ENCODE measurements at places on chromosomes 2 and 18.

DNA sequence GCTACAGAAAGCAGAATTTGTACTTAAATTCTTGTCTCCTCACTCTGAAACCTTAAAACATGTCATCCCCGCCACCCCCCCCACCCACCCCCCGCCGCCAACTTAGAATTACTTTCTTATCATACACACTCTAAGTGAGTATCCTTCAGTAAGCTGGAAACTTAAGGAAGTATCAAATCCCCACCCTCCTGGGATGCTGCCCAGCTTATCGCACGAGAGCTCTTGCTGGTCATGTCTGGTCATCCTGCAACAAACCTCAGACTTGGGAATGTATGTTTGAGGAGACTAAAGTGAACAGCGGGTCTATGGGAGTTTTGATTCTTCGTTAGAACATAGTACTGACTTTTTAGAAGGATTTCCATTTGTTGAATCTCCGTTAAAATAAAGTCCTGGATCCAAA lies 203.3 kb downstream of the PTGR3 start:
- no peak for DNase-seq

- no peak for DNase-seq
These were observed 264.4 kb downstream of the ZNF407 start for GRCh38 chr18:74862094-74862493.

DNA sequence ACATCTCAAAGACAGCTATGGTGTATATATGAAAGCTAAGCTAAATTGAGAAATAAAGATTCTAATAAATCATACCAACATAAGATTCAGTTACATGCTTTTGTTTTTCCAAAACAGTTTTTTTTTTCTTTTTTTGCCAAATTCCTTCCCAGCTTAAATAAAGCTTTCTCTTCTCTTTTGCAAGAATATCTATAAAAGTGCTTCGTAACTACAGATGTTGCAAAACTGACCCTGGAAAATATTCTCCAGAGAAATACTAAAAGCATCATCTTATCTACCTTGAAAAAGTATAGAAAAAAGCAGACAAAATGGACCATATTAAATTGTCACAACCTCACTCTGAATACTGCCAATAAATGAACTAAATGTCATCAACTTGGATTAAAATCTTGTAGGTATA lies 38.7 kb downstream of the FANCL start:
- DNase-seq = no peak

- DNase-seq = no peak
These were observed 14.6 kb downstream of the ATG4B start for GRCh38 chr2:241652142-241652541.

DNA sequence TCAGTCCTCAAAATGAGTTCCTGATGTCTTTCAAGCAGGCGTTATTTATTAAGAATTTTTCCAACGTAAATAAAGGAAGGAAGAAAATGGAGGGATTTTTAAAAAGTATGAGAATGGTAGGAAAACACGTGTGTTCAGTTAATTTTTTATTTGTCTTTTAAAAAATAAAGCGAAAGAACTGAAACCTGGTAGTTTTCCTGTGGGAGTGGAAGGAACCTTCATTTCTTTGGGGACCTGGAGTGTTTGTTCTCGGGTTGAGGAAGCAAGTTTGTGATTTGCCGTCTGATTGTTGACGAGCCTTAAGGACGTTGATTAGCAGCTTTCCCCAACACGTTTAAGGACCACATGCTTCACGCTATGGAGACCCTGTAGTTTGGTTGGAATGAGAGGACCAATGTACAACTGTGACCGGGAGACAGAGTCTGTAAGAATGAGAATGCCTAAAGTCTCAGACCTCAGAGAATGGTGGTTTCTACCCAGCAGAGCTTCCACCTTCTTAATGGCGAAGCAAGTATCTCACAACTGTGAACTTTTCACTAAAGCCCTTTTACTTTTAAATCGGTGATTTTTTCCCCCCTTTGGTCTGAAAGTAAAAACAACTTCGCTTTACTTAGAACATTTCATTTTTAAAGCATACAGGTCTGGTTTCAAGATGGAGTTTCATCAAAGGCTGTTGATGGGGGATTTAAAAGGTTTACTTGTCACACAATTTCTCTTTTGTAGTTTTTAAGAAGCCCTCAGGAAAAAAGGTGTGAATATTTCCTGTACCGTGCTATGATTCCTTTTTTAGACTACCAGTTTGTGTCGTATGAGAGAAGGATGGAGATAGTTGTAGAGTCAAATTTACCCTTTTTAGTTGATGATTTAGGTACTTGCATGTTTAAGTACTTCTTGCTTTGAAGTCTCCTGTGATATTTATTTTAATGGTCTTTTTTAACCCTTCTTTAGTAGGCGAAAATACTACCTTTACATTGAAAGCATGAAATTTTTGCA lies 1.4 kb downstream of the TTC39C start:
- no peak for DNase-seq

DNA sequence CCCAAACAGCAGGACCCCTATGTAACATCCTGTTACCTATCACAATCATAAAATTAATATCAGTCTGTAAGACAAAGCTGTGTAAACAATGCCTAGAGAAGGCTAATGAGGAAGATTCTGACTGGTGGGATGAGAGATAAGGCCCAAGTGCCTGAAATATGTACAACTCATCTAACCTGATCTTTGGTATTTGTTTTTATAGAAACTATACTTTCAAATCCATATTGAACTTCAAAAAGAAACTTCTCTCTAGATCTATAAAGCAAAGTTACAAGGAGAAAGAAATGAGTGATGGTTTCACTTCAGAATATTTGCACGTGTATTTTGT lies 36.1 kb upstream of the ITGA4 start:
- DNase-seq = no peak

GRCh38 chr2:219965287-219966194 lies 338.1 kb downstream of the SLC4A3 start:
- DNase-seq = no peak

DNA sequence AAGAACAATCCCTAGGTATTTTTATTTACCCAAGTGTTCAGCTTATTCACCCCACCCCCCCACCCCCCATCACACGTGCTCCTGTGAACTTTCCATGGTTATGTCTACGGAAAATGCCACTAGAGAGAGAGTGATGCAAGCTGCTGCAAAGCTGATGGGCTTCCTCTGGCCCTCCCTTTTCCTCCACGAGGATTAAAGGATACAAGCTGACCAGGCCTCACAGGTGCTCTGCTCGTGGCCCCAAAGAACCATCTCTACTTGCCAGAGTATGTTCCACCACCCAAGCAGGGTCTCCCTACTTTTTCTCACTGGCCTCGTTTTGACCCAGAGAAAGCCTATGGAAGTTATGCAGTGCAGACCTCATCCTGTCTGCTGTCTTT lies 342.6 kb downstream of the CELF4 start:
- DNase-seq = no peak

GRCh38 chr2:130912471-130912870 lies 75.8 kb downstream of the ARHGEF4 start:
- DNase-seq = no peak

- DNase-seq = no peak
These were observed 81.0 kb downstream of the TPO start for GRCh38 chr2:1494257-1494656.

GRCh38 chr2:63977904-63978303 lies 41.3 kb downstream of the VPS54 start:
- no peak for DNase-seq

- DNase-seq = no peak
These were observed 109.1 kb downstream of the PIK3C3 start for GRCh38 chr18:42064109-42064508.

DNA sequence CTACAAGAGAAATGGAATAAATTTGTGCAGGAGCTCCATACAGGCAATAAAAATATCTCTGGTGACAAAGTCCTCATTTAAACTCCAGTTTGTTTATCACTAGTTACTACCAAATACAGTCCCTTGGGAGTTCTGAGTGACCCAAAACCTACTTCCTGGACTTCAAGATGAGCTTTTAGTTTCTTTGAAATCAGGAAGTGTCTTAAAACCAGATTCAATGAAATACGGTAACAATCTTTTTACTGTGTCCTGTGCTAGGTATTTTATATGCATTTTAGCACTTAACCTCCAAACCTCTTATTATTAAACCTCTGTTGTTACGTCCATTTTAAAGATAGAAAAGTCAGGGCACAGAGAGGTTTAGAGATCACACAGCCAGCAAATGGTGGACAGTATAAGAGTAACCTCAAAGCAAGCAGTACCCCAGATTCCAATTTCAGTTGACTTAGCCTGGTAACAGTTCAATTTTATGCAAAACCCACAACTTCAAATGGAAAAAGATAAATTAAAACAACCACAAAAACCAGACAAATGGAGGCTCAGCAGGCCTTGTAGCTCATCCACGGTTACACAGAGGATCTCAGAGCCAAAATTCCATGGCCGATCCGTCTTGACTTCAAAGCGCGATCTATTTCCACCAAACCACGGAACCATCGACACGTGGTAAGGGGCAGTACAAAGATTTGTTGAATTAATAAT lies 1.3 kb upstream of the KCMF1 start:
- no peak for DNase-seq

DNA sequence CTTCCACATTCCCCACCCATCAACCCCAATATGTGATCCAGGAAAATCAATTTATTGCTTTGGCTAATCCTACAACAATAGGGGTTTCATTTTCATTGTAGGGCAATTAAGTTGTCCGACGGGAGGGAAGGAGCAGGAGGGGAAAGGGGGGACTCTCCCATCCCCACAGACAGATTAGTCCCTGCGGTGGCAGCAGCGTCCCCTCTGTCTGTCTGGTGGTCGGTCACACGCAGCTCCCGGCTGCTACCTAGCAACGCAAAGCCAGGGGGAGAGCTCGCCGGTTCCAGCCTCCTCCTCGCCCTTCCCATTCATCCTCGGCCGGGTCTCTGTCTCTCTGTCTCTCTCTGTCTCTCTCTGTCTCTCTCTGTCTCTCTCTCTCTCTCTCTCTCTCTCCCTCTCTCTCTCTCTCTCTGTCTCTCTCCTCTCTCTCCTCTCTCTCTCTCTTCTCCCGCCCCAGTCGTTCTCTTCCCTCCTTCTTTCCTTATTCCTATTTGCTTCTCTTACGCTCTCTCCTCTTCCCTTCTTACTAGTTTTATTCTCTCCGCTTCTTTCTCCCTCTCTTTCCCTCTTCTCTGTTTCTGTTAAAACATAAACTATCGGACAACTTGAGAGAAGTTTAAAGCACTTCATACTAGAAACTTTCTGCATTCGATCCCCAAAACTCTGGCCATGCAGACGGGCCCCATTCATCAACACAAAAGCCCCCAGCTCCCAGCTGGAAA lies 1.2 kb downstream of the LRP2 start:
- DNase-seq = no peak

DNA sequence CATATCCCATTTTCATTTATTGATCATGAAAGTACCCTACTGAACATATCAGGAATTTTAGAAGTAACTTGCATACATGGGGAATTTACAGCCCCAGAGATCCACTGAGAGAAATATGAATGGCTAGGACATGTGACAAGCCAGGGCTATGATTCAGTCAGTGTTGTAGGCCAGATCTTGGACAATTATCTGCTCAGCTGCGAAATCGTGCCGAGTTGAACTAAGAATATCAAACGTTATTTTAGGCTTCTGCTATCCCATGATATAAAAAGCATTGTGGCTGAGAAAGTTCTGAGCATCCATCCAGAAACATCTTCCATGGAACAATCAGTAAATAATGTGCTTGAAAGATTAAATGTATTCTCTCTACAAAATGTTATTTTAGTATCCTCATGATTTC lies 85.7 kb upstream of the UNC80 start:
- no peak for DNase-seq

GRCh38 chr2:119426396-119426675 lies 5.3 kb upstream of the TMEM37 start:
- DNase-seq = no peak

DNA sequence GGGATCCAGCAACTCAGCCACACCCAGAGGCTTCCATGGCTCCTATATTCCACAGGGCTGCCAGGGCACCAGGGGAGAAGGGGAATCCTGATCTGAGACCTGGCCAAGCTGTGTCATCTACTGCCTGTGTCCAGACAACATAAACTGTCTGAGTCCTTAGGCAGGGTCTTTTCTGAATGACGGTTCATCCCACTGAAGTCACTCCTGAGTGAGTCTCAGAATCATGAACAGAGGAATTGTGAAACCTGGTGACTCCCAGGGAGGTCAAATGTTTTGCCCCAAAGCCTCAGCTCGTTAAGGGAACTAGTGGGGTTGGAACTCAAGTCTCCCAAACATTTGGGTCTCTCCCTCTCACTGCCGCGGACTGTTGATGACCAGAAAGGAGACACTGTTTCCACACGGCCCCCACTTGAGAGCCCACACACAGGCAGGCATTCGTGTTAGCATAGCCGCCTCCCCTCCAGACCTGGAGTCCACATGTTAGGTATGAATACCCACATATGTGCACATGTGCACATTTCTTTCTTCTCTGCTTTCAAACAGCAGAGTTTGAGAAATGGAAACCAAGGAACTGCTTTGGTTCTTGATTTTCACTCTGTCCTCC lies 125.0 kb upstream of the MSH6 start:
- DNase-seq = no peak

DNA sequence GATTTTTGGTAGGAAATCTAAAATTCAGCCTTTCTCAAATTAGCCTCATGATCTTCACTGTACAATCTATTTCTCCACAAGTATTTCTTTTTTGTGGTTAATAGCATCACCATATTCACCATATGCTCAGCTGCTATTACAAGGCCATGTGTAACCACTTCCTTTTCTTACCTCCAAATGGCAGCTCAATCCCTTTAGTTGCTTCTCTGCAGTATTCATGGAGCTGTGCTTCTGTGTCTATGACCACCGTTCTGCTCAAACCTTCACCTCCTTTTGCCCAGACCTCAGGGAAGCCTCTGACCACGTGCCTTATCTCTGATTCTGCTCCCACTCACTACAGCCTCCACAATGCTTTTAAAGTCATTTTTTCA lies 126.7 kb upstream of the TMEM200C start:
- no peak for DNase-seq

Measured in activated CD4-positive, CD25-positive, alpha-beta regulatory T cell treated with anti-CD3 and anti-CD28 coated beads, Interleukin-2, amount 50 U/mL, for 72 hours (primary cell).